ENCODE measurements at places on chromosomes 7 and 10.

- no peak for DNase-seq
Observed at GRCh38 chr7:72441791-72442190, 29.7 kb upstream of the CALN1 start.

- no peak for DNase-seq
Observed at GRCh38 chr7:127718340-127718679, 66.3 kb downstream of the SND1 start.

DNA sequence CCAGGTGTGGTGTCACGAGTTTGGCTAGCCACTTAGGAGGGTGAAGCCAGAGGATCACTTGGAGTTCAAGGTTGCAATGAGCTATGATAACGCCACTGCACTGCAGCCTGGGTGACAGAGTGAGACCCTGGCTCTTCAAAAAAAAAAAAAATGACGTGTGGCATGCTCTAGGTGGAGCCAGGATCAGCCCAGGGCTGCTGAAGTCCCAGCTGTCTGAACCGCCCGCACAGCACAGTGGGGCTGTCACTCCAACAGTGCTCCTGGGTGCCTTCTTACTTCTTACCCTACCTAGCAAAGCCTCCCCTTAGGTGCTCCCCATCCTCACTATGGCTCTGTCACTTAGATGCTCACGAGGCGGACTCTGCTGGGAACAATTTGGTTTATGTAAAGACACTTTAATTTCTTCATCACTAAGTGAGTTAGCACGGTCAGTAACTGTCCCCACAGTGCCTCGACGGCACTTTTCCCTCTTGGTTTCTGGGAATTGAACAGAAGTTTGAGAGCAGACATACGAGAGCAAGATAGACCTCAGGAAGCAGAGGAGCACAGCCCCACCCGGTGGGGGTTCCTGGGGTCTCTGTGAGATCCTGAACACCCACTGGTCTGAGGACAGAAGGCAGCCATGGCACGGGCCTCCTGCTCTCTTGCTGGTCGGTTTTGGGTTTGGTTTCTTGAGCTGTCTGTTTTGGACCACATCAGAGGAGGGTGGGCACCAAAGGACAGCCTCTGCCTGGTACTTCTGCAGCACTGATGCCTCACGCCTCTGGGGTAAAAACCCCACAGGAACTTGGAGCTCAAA is 66.2 kb upstream of the BTBD16 start:
- no peak for DNase-seq

DNA sequence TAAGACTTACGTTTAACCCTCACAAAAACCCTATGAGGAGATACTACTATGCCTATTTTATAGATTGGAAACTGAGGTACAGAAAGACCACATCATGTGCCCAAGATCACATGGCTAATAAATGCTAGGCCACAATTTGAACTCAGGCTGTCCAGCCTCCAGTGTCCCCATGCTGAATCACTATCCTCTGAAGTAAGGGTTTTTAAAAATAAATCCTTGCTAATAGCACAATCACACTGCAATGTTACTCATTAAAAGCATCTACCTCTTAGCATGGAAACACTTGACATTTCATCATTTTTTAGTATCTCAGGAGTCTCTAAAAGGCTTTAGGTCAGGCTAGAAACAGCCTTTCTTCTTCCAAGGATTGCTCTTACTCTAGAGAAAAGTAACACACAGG is 50.0 kb upstream of the PPP1R3C start:
- no peak for DNase-seq

GRCh38 chr7:105028004-105028403 is 14.0 kb downstream of the KMT2E start:
- DNase-seq: no peak

Measured in CD8-positive, alpha-beta memory T cell (primary cell).